ENCODE measurements at places on chromosomes 7 and 10. TPM values are rescaled to one million over a fixed set of nuclear protein-coding genes. Genes with fewer than 3 reads are reported as not detected.
A peak's percentile ranks its signal among the peaks of the same experiment; 100 is the strongest.

GRCh38 chr10:97355571-97355975 is 21.0 kb upstream of the FRAT2 start:
- H3K27me3 ChIP-seq = no peaks in the 10 kb centered on the region
- no peak overlapping the region for H3K27ac ChIP-seq
- no peak for DNase-seq
- H3K36me3 ChIP-seq = peaks cover 46% of the 10 kb centered on the region

- H3K36me3 ChIP-seq = no peaks in the 10 kb centered on the region
- H3K27me3 ChIP-seq = no peaks in the 10 kb centered on the region
- H3K4me1 ChIP-seq = peaks cover 28% of the 10 kb centered on the region
- peak; percentile 73 for DNase-seq
- peak overlapping the region; percentile 93 for H3K27ac ChIP-seq
These were observed 55.8 kb downstream of the TSPAN15 start for GRCh38 chr10:69506834-69507713.

DNA sequence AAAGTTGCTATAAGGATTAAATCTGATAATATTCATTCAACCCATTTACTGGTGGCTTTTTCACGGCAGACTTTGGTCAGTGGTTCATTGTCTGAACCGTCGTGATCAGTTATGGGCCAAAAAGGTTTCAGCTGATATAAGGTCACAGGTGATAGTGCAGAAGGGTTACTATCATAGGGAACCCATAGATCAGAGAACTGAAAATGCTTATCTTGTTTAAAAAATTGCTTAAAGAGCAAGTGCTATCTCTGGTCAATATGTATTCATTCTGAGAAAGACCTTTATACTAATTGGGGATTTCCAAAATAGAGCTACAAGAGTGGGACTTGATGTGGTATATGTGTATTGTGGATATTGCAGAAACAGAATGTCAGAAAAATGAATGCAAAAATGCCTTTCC is 147.8 kb upstream of the SEMA3E start:
- H3K27ac ChIP-seq = no peak overlapping the region
- no peak for DNase-seq
- no peaks in the 10 kb centered on the region for H3K4me1 ChIP-seq
- H3K27me3 ChIP-seq = no peaks in the 10 kb centered on the region
- no peak overlapping the region for H3K4me3 ChIP-seq

DNA sequence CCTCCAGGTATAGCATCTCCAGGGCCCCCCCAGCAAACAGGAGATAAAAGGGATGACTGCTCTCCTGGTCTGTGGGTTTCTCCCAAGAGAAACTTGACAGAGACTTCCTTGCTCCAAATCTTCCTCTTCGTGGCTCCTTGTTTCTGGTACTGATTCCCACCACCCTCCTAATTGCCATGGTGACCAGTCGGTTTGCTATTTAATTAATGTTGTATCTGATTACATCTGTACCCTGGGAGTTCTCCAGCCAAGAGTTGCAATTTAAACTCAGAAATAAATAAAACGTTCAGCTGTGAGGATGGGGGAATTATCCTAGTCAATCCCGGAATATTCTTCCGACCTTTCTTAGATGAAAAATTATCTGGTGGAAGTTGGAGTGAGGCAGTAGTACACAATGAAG is 264.7 kb downstream of the PAXIP1 start:
- no peak for DNase-seq
- H3K4me1 ChIP-seq = no peaks in the 10 kb centered on the region
- H3K4me3 ChIP-seq = no peak overlapping the region
- H3K36me3 ChIP-seq = no peaks in the 10 kb centered on the region
- no peak overlapping the region for H3K27ac ChIP-seq
- no peaks in the 10 kb centered on the region for H3K27me3 ChIP-seq

DNA sequence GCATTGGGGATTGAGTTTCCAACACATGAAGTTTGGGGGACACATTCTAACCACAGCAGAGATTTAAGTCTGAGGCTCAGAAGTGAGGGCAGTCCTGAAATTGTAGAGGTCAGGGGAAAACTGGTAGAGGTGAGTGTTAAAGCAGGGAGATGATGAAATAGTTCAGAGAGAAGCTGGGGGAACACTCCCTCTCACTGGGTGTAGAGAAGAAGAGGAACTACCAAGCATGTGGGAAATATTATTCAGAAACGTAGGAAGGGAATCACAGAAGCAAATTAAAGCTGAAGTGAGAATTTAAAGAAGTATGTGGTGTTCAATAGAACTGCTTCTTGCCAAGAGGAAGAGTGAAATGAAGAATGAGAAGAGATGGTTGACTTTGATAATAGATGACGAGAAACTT is 121.5 kb upstream of the FAM3C start:
- no peaks in the 10 kb centered on the region for H3K27me3 ChIP-seq
- H3K36me3 ChIP-seq = no peaks in the 10 kb centered on the region
- no peak for DNase-seq

GRCh38 chr7:33040803-33041516 is 21.6 kb downstream of the NT5C3A start:
- no peaks in the 10 kb centered on the region for H3K36me3 ChIP-seq
- H3K27ac ChIP-seq = peak overlapping the region; percentile 68
- peak overlapping the region; percentile 49 for H3K4me3 ChIP-seq
- no peaks in the 10 kb centered on the region for H3K27me3 ChIP-seq
- H3K4me1 ChIP-seq = peaks cover 75% of the 10 kb centered on the region

DNA sequence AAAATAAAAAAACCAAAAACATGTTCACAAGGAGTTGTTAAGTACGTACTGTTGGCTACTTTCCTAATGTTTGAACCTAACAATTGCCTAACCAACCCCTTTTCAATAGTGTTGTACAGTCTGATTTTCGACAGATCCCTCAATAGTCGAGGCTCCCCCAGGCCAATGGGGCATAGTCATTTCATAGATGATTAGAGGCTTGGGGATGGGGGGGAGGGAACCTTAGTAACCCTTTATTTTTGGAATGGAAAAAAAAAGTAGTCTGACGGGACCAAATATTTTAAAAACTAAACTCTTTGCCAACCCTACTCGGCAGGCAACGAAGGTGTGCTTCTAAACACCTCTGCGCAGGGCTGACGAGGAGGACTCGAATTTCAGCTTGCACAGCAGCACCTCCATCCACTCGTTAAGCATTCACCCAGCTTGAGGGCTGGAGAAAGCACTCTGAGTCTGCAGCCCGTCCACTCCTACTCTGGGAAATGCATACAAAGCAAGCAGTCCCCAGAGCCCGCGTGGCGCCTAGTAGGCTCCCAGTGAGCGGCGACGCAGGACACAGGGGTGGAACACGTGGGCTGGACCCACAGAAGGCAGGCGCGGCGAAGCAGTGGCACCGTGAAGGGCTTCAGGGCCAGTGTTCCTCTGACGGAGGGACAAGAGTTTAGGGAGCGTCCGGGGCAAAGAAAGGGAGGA is 899 bp downstream of the PUS7 start:
- H3K27me3 ChIP-seq = no peaks in the 10 kb centered on the region
- peak overlapping the region; percentile 88 for H3K27ac ChIP-seq
- H3K36me3 ChIP-seq = no peaks in the 10 kb centered on the region
- H3K4me1 ChIP-seq = peaks cover 18% of the 10 kb centered on the region
- peak; percentile 78 for DNase-seq

DNA sequence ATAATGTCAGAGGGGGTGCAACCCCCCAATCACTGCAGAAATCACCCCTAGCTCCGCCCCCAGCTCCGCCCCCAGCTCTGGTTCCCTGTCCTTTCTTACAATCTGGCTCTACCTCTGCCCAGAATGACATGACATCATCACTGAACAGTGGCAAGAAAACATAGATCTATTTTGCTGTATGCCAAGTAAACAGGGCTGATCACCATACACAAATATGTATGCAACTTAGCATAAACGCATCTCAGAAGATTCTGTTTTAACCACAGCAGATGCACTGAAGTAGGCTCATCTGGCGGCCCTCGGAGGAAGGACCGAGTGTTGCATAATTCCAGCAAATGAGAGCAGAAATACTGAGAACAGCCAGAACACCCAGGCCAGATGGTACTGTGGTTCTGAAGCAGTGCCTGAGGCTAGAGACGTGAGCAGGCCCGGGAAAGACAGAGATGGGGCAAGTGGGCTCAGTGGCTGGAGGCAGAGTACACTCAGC is 293.3 kb upstream of the KLF14 start:
- no peaks in the 10 kb centered on the region for H3K36me3 ChIP-seq
- H3K4me3 ChIP-seq = no peak overlapping the region
- H3K27ac ChIP-seq = peak overlapping the region; percentile 30
- peaks cover 41% of the 10 kb centered on the region for H3K4me1 ChIP-seq
- peak; percentile 75 for DNase-seq

- H3K27ac ChIP-seq = no peak overlapping the region
- H3K4me3 ChIP-seq = no peak overlapping the region
- no peaks in the 10 kb centered on the region for H3K4me1 ChIP-seq
- H3K36me3 ChIP-seq = peaks cover 64% of the 10 kb centered on the region
- no peak for DNase-seq
- no peaks in the 10 kb centered on the region for H3K27me3 ChIP-seq
These were observed 29.3 kb upstream of the BTBD16 start for GRCh38 chr10:122241836-122242235.

GRCh38 chr10:127372361-127372760 is 176.0 kb upstream of the INSYN2A start:
- DNase-seq = no peak
- H3K4me3 ChIP-seq = no peak overlapping the region
- no peaks in the 10 kb centered on the region for H3K4me1 ChIP-seq
- H3K27me3 ChIP-seq = no peaks in the 10 kb centered on the region
- H3K27ac ChIP-seq = no peak overlapping the region
- no peaks in the 10 kb centered on the region for H3K36me3 ChIP-seq

GRCh38 chr7:12570168-12570533 is 369 bp upstream of the SCIN start:
- H3K36me3 ChIP-seq = no peaks in the 10 kb centered on the region
- no peak for DNase-seq
- H3K4me1 ChIP-seq = peaks cover 14% of the 10 kb centered on the region
- no peak overlapping the region for H3K27ac ChIP-seq
- H3K27me3 ChIP-seq = no peaks in the 10 kb centered on the region

GRCh38 chr10:59631237-59631636 is 78.4 kb downstream of the SLC16A9 start:
- DNase-seq = no peak
- no peaks in the 10 kb centered on the region for H3K27me3 ChIP-seq
- no peak overlapping the region for H3K27ac ChIP-seq
- no peaks in the 10 kb centered on the region for H3K4me1 ChIP-seq
- H3K4me3 ChIP-seq = no peak overlapping the region

GRCh38 chr10:51389415-51390321 is 309.7 kb downstream of the CSTF2T start:
- DNase-seq = no peak
- no peak overlapping the region for H3K27ac ChIP-seq
- no peak overlapping the region for H3K4me3 ChIP-seq
- H3K27me3 ChIP-seq = no peaks in the 10 kb centered on the region
- H3K4me1 ChIP-seq = peaks cover 20% of the 10 kb centered on the region

DNA sequence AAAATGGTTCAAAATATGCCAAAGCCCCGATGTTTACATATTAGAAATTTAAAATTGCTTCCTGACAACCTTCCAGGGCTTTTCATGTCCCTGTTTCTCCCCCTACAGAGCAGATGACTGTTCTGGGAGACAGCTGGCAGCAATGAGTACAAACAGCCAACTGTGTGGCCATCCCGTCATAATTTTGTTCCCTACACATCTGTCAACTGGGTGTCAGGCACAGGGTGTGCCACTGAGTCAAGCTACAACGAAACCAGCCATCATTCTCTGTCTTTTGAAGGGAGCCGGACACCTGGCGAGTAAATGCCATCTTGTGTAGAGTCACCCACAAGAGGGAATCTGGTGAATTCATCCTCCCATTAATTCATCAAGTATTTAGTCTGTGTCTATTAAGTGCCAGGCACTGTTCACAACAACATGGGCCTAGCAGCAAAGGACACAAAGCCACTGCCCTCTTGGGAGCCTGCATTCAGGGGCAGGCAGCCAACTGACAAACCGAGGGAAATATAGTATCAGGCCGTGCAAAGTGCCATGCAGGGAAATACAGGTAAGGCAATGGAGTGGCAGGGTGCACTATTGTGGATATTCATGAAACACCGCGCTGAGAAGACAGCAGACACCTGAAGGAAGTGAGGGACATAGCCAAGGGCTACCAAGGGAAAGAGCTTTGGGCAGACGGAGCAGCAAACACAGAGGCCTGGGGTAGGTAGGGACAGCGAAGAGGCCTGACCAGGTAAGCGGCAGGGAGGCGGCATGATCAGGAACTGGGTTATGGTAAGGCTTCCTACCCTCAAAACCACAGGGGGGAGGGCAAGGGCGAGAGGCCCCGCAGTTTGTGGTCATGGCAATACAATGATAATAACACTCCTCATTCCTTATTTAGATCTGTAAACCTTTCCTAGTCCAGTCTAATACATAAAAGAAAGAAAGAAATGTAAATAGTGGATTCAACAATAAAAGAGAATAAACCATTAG is 213.6 kb downstream of the FAM107B start:
- no peak for DNase-seq
- H3K36me3 ChIP-seq = no peaks in the 10 kb centered on the region
- H3K27me3 ChIP-seq = no peaks in the 10 kb centered on the region
- H3K4me1 ChIP-seq = no peaks in the 10 kb centered on the region
- H3K4me3 ChIP-seq = no peak overlapping the region

GRCh38 chr10:52226197-52226847 is 87.8 kb upstream of the DKK1 start:
- no peak overlapping the region for H3K27ac ChIP-seq
- H3K27me3 ChIP-seq = no peaks in the 10 kb centered on the region
- no peaks in the 10 kb centered on the region for H3K4me1 ChIP-seq
- DNase-seq = no peak
- H3K4me3 ChIP-seq = no peak overlapping the region
- no peaks in the 10 kb centered on the region for H3K36me3 ChIP-seq

DNA sequence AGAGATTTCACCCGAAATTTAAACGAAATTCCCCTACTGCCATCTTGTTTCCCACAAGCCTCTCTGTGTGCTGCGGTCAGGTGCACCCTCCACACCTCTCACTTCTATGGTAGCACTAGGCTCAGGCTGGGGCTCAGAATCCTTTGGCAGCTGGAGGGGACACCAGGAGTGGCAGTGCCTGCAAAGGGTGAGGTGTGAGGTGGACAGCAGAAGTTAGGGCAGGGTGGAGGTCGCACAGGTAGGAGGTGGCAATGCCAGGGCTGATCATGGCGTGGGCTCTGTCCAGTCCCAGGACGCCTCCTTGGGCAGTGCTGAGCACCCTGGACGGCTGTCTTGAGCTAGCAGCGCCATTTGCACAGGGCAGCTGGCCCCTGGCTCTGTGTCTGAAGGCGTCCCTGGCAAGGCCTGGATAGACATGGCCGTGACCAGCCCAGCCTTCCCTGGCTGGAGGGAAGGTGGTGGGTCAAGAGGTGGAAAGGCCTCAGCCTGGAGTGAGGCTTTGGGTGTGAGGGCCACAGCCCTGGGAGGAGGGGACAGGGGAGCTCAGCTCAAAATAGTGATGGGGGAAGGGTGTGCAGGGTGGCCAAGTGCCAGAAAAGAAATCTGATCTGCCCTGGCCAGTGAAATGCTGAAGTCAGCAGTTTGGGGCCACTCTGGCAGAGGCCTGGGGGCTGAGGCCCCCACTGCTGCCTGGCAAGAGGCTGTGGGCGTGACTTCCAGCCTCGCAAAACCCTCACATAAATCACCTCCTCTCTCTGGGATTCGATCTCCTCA is 40.0 kb downstream of the ZCCHC24 start:
- no peaks in the 10 kb centered on the region for H3K36me3 ChIP-seq
- no peaks in the 10 kb centered on the region for H3K4me1 ChIP-seq
- peak; percentile 75 for DNase-seq
- no peak overlapping the region for H3K4me3 ChIP-seq
- no peak overlapping the region for H3K27ac ChIP-seq
- H3K27me3 ChIP-seq = no peaks in the 10 kb centered on the region

The DGKB gene
- 13.7 TPM for total RNA-seq

The TMEM229A gene
- not detected for total RNA-seq

The ENKUR gene
- not detected for total RNA-seq

The PITX3 gene
- total RNA-seq = not detected

The HACD1 gene
- total RNA-seq = 80.0 TPM

The CDH23 gene
- 7.2 TPM for total RNA-seq

The ITPRID1 gene
- not detected for total RNA-seq

The IDI2 gene
- total RNA-seq = not detected

The SLC29A4 gene
- total RNA-seq = 3.0 TPM

The ZNF736 gene
- 7.6 TPM for total RNA-seq

The KLF14 gene
- not detected for total RNA-seq

The AKR1C1 gene
- 14.6 TPM for total RNA-seq

The TAS2R5 gene
- 2.5 TPM for total RNA-seq

Data from sigmoid colon (tissue), 7 donors.